Activated T-helper 1 cell treated with anti-CD3 and anti-CD28 coated beads, Interleukin-12 subunit alpha, Interleukin-12 subunit beta, Interleukin-2, Interleukin-4 antibody, amounts not matched to agents 30 ng/mL and 10 ng/mL and 1 ng/mL, durations not matched to agents 14 hours and 24 hours and 36 hours (primary cell): ENCODE measurements at places on chromosomes 6 and 20.

DNA sequence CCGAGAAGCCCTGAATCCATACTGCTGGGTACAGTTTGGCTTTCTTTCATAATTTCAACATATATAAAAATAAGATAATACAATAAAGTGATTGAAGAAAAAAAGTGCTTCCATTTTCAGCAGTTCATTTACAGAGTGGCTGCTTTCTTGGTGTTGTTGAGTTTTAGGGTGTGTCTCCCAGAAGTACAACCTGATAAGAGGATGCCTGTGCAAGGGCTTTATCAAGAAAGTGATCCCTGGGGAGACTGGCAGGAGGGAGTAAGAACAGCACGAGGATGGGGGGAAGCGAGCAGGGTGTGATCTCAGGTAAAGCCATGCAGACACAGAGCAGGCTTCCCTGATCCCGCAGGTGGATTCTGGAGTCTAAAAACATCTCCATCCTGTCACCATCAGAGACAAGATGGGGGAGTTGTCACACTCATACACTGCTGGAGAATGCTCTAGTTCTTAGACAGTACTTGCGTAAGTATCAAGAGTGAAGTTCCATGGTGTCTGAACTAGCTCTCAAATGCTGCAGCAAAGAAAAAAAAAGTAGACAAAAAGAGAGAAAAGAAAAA is 395.9 kb downstream of the CDH26 start:
- DNase-seq, result no peak

- DNase-seq, result no peak
These were observed 138.8 kb downstream of the EDN3 start for GRCh38 chr20:59439243-59439642.

DNA sequence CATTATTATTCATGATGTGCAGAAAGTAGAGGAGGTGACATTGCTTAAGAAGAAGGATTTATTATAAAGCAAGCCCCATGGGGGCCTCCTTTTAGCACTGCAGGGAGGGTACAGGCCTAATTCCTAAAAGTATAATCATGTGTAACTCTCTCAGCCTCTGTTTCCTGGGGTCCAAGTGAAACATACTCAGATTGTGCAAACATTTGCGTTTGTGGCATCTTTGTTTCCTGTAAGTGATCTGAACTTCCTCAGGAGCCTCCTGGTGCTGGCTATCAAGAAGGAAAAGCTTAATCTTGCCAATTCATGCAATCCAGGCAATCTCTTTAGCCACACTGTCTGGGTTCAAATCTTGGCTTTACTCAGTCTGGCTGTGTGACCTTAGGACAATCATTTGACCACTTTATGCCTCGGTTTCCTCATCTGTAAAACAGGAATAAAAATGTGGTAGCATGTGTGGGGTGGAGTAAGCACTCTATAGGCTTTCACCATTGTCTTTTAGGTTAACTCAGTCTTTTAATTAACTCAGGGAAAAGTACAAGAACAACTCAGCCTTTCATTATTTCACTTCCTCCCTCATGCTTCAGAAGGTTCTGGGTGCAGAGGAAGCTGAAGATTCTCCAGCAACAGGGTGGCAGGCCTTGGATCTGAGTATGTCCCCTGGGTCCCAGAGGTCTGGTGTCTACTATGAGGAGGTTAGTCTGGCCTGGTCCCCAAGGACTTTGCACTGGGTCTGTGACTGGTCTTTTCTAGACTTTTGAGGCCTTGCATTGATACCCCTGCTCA is 831 bp upstream of the SIRPB2 start:
- no peak for DNase-seq

GRCh38 chr6:22069306-22069800 is 227.5 kb downstream of the PRL start:
- DNase-seq, result no peak

DNA sequence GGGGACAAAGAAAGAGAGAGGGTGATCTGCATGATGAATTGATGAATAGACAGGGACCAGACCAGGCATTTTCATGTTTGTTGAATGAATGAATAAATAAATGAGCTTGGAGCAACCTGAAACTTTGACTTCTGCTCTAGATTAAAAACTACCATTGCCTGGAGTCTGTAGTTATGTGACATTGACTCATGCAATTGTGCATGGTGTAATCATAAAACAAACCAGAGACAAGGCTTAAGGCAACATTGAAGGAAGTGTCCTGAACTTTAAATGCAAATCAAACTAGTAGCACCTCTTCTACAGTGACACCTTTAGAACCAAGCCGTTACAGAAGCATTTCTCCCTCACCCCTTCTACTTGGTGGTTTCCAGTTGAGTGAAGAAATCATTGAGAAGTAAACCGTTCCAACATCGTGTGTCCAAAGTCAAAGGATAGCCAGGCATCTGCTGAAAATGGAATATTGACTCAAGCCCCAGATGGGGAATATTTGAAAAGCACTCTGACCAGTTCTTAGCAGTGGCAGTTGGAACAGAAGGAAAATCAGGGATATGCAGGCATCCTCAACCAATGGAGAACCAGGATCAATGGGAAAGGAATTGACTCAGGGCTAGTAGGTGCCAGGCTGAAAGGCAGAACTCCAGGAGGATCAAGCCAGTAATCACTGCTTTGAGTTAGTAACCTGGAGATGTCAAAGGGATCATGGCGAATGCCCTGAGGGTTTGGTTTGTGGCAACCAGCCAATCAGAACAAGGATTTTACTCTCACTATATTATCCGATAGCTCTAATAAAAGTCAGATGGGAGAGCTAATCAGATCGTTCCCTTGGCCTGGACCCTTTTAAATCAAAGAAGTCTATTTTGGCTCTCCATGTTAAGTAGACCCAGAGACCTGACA is 171.2 kb upstream of the TSHZ2 start:
- DNase-seq, result no peak

GRCh38 chr20:63379296-63379695 is 18.1 kb upstream of the CHRNA4 start:
- DNase-seq, result no peak

DNA sequence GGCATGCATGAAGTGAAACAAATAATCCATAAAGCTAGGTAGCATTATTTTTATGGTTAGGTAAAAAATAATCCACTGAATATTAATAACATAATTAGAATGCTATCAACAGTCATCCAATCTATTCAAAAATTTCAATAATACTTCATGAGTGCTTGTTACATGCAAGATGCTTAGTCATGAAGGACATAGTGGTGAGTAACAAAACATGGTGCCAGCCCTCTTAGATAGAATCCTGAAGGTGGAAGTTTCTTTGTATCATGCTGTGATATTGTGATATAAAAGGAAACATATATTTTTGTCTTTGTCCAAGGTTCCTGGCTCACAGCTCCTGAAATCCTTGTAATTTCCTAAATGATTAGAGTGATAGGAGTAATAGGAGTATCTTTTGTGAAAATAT is 14.9 kb downstream of the RCAN2 start:
- no peak for DNase-seq

DNA sequence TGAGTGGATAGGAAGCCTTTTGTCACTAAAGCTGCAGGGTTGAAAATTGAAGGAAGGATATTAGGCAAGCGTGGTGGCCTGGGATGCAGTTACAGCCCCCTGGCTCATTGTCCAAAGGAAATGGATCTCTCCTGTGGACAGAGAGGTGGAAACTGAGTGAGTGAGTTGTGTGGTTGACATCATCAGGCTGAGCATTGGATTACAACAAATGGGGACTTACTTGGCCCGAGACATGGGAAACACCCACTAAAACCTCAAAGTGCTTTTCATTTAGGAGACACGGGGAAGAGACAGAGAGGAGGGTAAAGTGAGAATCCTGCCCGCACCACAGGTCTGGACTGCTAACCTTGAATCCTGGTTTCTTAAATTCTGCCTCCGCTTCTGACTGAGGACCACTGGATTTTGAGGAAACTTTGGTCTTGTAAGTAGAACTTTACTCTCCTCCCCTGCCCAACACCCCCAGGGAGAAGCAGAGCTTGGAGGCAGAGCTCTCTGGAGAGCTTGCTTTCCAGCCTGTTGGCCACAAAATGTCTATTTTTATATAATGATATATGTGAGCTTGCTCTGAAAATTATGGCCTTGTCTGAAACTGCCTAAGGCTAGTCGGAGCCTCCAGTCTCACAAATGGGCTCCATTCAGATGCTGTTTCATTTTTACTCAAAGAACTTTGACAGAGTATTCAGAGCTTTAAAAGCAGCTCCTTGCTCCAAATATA is at the start of gene PKIG:
Gene PKIG, plus strand, starts transcription at position 269 of the 715 bp plus-strand sequence. CDS start 31,978 bp downstream, outside the sequence.
- DNase-seq, result no peak

GRCh38 chr6:30227763-30228487 is 14.7 kb upstream of the TRIM26 start:
- no peak for DNase-seq

DNA sequence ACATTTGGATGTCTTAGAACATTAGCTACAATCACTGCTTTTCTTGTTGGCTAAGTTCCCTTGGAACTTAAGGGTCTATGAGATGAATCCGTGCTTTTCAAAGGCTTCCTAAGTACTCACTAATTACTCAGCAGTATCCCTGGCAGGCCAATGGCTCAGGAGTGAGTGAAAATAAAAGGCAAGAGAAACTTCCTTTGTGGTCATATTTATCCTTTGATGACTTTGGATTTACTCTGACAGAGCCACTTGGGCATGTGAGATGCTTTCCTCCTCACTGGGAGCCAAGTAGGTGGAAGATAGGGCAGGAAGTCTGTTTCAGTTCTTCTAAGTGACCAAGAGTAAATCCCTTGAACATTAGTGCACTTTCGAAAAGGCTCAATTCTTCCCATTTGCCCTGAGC is 224.3 kb upstream of the FOXA2 start:
- no peak for DNase-seq

DNA sequence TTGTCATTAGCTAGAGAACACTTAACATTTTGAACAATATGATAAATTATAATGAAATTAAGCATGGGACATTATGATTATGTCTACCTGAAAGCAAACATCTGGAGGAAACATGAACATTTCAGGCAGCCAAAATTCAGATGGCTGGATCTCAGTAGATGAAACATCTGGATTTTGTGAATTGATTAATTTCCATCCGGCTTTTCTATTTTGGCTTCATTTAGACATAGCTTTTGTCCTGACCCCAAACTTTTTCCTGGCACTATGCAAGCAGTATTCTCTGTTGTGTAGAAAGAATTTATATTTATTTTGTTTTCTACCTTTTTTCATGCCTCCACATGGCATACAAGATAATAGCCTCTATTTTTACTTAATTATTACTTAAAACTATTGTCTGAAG is 186.3 kb downstream of the OGFRL1 start:
- DNase-seq, result no peak

DNA sequence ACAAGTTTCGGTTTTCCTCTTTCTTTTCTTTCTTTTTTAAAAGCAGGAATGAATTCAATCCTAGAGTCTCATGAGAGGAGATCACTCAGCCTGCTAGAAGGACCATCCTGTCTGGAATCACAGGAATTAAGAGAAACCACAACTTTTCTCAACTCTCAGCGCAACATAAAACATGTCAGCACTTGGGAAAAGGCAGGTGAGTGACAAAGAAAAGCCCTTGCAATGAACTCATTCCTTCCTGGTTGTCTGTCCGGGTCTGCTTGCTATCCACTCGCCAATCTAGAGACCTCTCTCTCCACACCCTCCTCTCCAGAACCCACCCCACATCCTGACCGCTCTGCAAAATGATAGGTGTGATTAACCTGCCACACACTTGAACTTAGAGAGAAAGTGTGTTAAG is 253.8 kb downstream of the LY86 start:
- DNase-seq, result no peak

GRCh38 chr20:10064611-10065010 is 29.8 kb downstream of the ANKEF1 start:
- DNase-seq, result no peak

GRCh38 chr20:50868509-50869495 is 62.4 kb downstream of the ADNP start:
- no peak for DNase-seq

GRCh38 chr6:150078788-150079187 is 9.9 kb upstream of the ULBP3 start:
- no peak for DNase-seq

- DNase-seq, result no peak
These were observed 266.0 kb upstream of the CITED2 start for GRCh38 chr6:139640448-139640847.

DNA sequence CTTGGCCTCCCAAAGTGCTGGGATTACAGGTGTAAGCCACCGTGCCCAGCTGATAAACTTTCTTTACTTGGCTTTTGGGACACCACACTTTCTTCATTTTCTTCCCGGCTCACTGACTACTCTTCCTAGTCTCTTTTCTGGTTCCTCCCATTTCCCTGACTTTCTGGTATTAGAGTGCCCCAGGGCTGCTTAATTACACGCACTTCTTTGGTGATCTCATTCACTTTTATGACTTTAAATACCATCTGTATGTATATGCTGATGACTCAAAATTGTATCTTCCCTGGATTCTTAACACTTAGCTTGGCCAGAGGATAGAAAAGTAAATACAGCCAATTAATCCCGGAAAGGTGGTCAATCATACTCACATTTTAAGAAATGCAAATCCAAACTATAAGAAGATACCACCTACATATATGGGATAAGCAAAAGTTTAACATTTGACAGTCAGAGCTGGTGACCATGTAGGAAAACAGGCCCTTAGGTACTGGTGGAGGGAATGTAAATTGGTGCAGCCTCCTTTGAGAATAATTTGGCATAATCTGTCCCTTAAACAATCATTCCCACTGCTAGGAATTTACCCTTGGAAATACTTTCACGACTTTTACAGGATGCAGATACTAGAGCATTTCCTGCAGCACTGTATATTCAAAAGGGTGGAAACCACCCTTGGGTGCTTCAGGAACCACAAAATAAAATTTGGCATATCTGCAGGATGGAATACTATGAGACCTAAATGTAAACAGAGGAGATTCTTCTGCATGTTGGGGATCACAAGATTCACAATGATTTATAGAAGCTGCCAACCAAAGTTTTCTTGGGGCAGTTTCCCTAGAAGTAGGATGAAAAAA is 9.4 kb upstream of the NANP start:
- no peak for DNase-seq

- DNase-seq, result no peak
These were observed 282.7 kb downstream of the PLCB1 start for GRCh38 chr20:8414586-8415274.

GRCh38 chr6:158764183-158764849 is 54.9 kb downstream of the EZR start:
- no peak for DNase-seq

GRCh38 chr6:52152711-52153160 is 33.4 kb upstream of the IL17A start:
- DNase-seq, result no peak

DNA sequence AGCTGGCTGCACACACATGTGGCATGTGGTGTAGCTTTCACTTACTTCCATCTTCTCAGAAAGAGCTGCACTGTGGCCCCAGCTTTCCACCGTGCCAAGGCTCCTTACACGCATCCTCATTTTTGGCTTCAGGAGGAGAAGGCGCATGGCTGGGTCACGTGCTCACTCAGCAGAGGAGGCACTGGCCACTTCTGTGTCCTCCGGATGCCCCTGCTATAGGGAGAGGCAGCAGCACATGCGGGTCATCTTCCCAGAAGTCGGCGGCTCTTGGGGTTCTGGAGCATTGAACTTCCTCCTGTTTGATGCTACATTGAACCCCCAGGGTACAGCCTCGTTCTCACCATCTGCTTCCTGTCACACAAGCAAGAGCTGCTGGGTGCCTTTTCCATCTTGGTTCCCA is 111.3 kb downstream of the FAM120B start:
- no peak for DNase-seq
